Activated CD4-positive, alpha-beta T cell treated with anti-CD3 and anti-CD28 coated beads, Interleukin-2, amount 10 ng/mL, durations not matched to agents 7 days and 5 days (primary cell): ENCODE measurements at places on chromosomes 7 and 10. TPM values are rescaled to one million over a fixed set of nuclear protein-coding genes. Genes with fewer than 3 reads are reported as not detected.

DNA sequence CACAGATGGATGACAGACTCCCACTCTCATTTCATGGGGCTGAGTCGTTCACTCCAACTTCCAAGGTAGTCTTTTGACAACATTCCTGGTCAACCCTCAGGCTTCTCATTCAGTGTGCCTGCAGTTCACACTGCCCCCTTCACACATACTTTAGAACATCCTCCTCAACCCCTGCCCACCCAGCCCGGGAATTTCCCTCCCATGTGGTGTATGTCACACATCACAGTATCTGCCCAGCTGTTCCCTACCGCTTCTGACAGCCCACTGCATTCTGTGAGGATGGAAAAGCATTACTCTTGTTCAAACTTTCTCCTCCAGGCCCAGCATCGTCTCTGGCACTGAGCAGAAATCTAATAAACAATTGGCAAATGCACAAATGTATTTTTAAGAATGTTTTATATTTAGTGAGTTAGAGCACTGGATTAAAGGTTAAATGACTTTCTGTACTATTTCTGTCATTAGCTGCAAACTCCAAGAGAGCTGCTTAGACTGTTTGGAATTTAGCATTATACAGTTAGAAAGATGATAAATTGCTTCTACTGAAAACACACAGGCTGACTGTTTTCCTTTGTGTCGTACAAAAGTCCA is 110.4 kb downstream of the SFMBT2 start:
- DNase-seq: no peak

GRCh38 chr10:88071879-88072278 is 208.5 kb downstream of the PTEN start:
- DNase-seq: no peak

GRCh38 chr10:86614853-86615252 is 39.5 kb upstream of the OPN4 start:
- no peak for DNase-seq

DNA sequence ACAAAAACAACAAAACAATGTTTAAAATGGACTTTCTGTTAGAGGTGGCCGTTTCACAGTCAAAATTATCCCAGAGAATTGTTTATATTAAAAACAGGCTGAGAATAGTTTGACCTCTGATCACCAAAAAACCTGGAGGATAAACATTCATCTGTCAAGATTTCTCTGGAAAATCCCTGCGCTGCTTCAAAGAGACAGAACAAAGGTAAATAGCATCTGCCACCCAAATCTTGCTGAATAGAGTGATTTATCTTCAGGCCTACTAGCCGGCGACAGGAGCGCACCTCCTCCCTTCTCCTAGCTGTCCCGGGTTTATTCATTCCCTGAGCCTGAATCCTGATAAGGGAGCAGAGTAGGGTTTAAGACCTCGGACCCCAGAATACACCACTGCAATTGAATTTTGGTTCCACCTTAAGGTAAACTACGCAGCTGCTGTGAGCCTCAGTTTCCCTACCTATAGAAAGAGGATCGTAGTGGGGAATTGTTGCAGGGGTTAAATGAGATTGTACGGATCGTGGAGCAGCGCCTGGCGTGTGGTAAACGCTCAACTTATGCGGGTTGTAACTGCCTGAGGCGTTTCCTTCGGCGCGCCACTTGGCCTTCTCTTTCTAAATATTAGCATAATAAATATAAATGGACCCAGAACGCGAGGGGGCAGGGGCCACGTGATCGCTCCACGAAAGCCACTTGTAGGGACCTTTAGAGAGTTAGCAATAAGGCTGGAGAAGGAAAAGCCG is 498 bp upstream of the ST7 start:
- no peak for DNase-seq

- no peak for DNase-seq
Measured at GRCh38 chr7:128025380-128025779, 5.9 kb downstream of the LRRC4 start.

DNA sequence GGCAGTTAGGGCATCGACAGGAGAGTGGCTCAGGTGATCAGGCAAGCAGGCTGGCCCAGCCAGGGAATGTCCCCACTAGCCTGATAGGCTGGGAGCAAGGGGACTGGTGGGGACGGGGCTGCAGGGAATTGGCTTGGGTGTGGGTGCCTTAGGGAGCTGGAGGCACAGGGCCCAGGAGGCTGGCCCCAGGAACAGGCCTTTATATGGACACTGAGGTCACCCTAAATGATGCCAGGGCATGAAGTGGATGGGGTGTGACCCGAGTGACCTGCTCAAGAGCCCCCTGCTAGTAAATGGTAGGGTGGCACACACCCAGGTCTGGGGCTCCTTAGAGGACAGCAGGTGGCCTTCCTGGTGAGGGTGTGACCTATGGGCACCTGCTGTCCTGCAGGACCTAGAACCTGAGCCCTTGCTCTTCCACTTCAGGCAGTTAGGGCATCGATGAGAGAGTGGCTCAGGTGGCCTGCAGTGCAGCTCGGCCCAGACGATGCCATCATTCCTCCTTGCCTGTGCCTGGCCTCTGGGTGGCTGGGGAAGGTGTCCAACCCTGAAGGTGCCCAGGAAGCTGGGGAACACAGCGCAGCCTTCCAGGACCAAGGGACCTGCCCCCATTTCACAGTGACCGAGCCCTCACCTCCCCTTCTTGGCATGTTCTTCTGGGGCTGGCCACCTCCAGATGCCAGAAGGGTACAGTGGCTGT is 51.7 kb upstream of the LEP start:
- no peak for DNase-seq

- no peak for DNase-seq
Measured at GRCh38 chr10:66748217-66748616, 177.6 kb upstream of the LRRTM3 start.

- no peak for DNase-seq
Measured at GRCh38 chr10:12503311-12503710, 154.0 kb downstream of the CAMK1D start.

Gene TRRAP
- total RNA-seq: 63.4 TPM

- DNase-seq: no peak
Measured at GRCh38 chr7:116339564-116339963, 129.2 kb downstream of the TES start.

Gene INHBA
- total RNA-seq: not detected

DNA sequence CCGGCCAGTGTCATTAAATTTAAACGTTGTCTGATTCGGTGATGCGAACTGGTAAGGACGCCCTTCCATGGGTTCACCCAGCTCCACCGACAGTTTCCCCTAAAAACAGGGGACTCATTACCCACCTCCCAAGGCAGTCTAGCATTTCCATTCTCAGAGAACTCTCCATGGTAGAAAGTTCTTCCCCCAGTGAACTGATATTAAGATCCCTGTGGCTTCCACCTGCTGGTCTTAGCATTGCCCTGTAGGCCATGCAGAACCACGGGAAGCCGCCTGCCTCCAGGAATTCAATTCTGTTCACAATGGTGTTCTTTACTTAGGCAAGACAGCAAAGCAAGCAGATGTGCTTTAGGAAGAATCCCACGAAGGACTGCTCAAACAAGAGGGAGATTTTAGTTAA is 128.9 kb upstream of the NANOS1 start:
- DNase-seq: no peak
